Endothelial cell of umbilical vein (primary cell): ENCODE measurements at places on chromosomes 1 and 21. TPM values are rescaled to one million over a fixed set of nuclear protein-coding genes. Genes with fewer than 3 reads are reported as not detected.

- H3K4me3 ChIP-seq, result no peak overlapping the region
- no peaks in the 10 kb centered on the region for H3K4me1 ChIP-seq
- no peak for DNase-seq
- H3K36me3 ChIP-seq, result no peaks in the 10 kb centered on the region
- no peaks in the 10 kb centered on the region for H3K27me3 ChIP-seq
Observed at GRCh38 chr1:53380296-53380695, 52.4 kb upstream of the LRP8 start.

The SPAG17 gene
- total RNA-seq, result not detected in 2 replicates

GRCh38 chr1:211469113-211469512 is 22.8 kb downstream of the RD3 start:
- H3K27me3 ChIP-seq, result peaks cover 4% of the 10 kb centered on the region
- no peak overlapping the region for H3K27ac ChIP-seq
- DNase-seq, result peak; percentile 7
- H3K4me3 ChIP-seq, result no peak overlapping the region

The DENND1B gene
- total RNA-seq, result 3.3 and 5.4 TPM in 2 replicates

DNA sequence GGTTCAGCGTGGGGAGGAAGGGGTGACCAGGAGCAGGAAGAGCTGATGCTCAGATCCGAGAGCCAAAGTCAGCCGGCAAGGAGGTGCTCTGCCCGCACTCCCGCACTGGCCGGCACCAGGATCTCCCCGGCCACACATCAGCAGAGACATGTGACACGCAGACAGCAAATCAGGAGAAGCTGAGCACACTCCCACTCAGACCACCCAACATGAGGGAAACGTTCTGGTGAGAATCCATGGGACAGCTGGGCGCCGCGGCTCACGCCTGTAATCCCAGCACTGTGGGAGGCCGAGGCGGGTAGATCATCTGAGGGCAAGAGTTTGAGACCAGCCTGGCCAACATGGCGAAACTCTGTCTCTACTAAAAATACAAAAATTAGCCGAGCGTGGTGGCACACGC is 18.6 kb upstream of the PTTG1IP start:
- DNase-seq, result no peak
- no peak overlapping the region for H3K27ac ChIP-seq
- H3K4me1 ChIP-seq, result no peaks in the 10 kb centered on the region
- no peaks in the 10 kb centered on the region for H3K36me3 ChIP-seq
- H3K27me3 ChIP-seq, result no peaks in the 10 kb centered on the region

The DIP2A gene
- total RNA-seq, result 57.6 and 62.1 TPM in 2 replicates

GRCh38 chr1:160755911-160756848 is 17.1 kb downstream of the SLAMF7 start:
- no peak overlapping the region for H3K4me3 ChIP-seq
- no peaks in the 10 kb centered on the region for H3K36me3 ChIP-seq
- no peak overlapping the region for H3K27ac ChIP-seq
- no peaks in the 10 kb centered on the region for H3K4me1 ChIP-seq
- peaks cover 1% of the 10 kb centered on the region for H3K27me3 ChIP-seq

- no peak overlapping the region for H3K4me3 ChIP-seq
- no peaks in the 10 kb centered on the region for H3K27me3 ChIP-seq
- H3K4me1 ChIP-seq, result no peaks in the 10 kb centered on the region
- no peak overlapping the region for H3K27ac ChIP-seq
Observed at GRCh38 chr1:113991467-113991997, 12.3 kb downstream of the OLFML3 start.

- no peak overlapping the region for H3K27ac ChIP-seq
- no peak overlapping the region for H3K4me3 ChIP-seq
- no peak for DNase-seq
- H3K36me3 ChIP-seq, result no peaks in the 10 kb centered on the region
- no peaks in the 10 kb centered on the region for H3K27me3 ChIP-seq
Observed at GRCh38 chr1:107795441-107795840, 169.5 kb downstream of the VAV3 start.

DNA sequence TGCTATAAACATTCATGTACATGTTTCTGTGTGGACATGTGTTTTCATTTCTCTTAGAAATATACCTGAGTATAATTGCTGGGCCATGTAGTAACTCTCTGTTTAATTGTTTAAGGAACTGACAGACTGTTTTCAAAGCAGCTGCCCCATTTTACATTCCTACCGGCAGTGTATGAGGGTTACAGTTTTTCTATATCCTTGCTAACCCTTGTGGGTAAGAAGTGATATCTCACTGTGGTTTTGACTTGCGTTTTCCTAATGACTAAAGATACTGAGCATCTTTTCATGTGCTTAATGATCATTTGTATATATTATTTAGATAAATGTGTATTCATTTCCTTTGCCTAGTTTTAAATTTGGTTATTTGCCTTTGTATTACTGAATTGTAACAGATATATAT is 81.7 kb downstream of the DNM3 start:
- H3K27ac ChIP-seq, result no peak overlapping the region
- no peaks in the 10 kb centered on the region for H3K36me3 ChIP-seq
- no peak for DNase-seq
- H3K27me3 ChIP-seq, result no peaks in the 10 kb centered on the region

DNA sequence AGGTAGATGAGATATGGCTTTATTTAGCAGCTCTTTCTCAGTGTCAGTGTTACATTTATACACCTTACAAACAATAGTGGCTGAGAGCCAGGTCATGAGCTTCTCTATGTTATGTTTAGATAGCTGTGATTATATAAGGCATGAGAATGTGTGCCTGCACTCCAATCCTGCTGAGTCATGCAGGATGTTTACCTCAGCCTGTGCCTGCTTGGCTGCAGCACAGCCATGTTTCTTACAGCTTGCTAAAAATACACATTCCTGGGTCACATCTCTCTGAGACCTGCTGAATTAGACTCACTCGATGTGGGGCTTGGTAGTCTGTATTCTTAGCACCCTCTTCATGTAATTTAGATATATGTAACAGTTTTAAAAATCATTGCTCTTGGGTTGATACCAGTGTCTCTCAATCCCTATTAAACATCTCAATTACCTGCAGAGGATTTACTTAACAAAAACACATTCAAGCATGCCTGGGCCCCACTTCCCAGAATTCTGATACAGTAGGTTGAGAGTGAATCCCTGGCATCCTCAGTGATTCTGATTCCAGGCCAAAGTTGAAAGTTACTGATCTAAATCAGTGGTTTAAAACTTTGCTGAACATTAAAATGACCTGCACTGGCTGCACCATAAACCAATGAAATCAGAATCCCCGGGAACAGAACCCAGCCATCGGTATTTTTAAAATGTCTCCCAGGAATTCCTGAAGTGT is 107.5 kb downstream of the GDAP2 start:
- H3K4me3 ChIP-seq, result no peak overlapping the region
- H3K4me1 ChIP-seq, result peaks cover 39% of the 10 kb centered on the region
- no peaks in the 10 kb centered on the region for H3K27me3 ChIP-seq
- peak; percentile 98 for DNase-seq
- peak overlapping the region; percentile 82 for H3K27ac ChIP-seq

The SPRR2E gene
- total RNA-seq, result not detected in 2 replicates

DNA sequence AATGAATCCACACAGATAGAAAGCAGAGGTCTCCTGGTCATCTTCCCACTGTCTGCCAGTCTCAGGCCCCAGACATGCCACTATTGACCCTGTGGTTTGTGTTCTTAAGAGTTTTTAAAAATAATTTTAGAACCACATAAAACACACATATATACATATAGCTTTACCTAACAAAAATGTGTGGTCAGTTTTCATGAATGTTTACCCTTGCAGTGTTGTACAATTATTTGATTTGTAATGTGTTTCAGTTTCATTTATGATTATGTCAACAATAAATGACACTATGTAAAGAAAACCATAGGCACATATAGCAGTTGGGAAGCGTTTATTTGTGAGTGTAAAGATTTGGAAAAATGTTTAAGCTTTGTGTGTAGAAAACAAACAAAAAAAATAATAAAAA is 17.1 kb downstream of the CHAF1B start:
- H3K4me3 ChIP-seq, result no peak overlapping the region
- no peaks in the 10 kb centered on the region for H3K27me3 ChIP-seq
- H3K36me3 ChIP-seq, result no peaks in the 10 kb centered on the region
- H3K4me1 ChIP-seq, result no peaks in the 10 kb centered on the region
